Activated CD8-positive, alpha-beta memory T cell treated with anti-CD3 and anti-CD28 coated beads, Interleukin-2, amount 50 U/mL, for 4 hours (primary cell): ENCODE measurements at places on chromosomes 13 and 19.

DNA sequence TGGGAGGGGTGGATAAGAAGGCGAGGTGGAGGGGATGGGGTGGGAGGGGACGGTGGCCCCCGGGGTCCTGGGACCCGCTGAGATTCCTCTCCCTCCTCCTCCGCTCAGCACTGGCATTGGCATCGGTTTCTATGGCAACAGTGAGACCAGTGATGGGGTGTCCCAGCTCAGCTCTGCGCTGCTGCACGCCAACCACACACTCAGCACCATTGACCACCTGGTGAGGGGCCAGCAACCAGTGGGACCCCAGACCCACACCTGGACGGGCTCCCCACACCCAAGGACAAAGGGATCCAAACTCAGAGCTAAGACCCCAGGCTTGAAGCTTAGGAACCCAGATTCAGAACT lies 5.9 kb downstream of the TTYH1 start:
- DNase-seq, result no peak

- peak; percentile 54 for DNase-seq
Measured at GRCh38 chr13:99339736-99340397, 32.7 kb upstream of the GPR183 start.

- DNase-seq, result no peak
Measured at GRCh38 chr19:10669246-10669645, 15.1 kb downstream of the ILF3 start.

DNA sequence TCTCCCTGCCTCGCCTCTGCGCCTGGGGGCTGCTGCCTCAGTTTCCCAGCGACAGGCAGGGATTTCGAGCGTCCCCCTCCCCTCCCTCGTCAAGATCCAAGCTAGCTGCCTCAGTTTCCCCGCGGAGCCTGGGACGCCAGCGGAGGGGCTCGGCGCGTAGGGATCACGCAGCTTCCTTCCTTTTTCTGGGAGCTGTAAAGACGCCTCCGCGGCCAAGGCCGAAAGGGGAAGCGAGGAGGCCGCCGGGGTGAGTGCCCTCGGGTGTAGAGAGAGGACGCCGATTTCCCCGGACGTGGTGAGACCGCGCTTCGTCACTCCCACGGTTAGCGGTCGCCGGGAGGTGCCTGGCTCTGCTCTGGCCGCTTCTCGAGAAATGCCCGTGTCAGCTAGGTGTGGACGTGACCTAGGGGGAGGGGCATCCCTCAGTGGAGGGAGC lies 722 bp upstream of the ICAM1 start:
- DNase-seq, result peak; percentile 63

DNA sequence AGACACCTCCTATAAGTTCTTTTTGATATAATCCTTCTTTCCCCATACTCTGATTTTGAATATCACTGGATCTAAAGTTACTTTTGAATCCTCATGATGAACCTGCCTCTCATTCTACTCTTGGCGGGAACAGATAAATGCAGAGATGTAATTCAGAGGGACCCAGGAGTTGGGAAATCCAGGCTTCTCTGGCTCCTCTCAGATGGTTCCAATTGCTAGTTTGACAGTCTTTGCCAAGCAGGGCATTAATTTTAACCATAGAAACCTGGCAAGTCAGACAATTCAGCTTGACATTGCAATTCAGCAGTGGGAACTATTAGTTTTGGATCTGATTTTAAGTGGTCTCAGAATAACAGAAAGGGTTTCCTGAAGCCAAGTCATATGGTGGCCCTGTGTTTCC lies 67.3 kb upstream of the KLF12 start:
- no peak for DNase-seq

GRCh38 chr13:114260814-114261213 lies 20.6 kb upstream of the UPF3A start:
- DNase-seq, result no peak

DNA sequence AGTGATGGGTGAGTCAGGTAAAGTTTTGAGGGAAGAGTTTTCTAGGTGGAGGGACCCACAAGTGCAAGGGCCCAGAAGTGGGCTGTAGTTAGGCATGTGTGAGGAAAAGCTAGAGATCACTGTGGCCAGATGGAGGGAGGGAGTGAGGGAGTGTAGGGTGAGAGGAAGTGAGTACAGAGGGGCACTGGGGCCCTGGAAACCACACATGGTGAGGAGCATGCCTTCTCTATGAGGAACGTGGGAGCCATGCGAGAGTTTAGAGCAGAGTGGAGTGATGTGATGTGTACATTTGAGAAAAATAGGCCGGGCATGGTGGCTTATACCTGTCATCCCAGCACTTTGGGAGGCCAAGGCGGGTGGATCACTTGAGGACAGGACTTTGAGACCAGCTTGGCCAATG lies 14.7 kb upstream of the SHKBP1 start:
- no peak for DNase-seq

- peak; percentile 68 for DNase-seq
Measured at GRCh38 chr19:49106648-49107135, 7.5 kb upstream of the LIN7B start.

DNA sequence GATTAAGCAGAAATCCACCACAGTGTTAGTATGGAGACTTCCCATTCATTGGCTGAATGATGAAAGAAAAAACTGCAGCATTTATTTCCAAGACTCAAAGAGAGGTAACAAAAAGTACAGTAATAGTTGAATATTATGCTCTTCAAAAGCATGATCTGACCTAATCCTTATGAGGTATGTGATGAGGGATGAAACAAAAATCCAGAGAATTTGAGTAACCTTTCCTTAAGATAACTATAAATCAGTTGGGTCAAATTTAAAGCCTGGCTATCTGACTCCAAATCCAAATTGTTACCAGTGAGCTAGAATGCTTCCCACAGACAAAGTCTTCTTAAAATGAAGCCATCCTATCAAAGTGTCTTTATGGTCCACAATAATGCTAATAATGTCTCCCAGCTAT lies 38.1 kb downstream of the NUFIP1 start:
- no peak for DNase-seq

- DNase-seq, result no peak
Measured at GRCh38 chr19:40139533-40140287, 49.0 kb upstream of the ZNF780A start.

DNA sequence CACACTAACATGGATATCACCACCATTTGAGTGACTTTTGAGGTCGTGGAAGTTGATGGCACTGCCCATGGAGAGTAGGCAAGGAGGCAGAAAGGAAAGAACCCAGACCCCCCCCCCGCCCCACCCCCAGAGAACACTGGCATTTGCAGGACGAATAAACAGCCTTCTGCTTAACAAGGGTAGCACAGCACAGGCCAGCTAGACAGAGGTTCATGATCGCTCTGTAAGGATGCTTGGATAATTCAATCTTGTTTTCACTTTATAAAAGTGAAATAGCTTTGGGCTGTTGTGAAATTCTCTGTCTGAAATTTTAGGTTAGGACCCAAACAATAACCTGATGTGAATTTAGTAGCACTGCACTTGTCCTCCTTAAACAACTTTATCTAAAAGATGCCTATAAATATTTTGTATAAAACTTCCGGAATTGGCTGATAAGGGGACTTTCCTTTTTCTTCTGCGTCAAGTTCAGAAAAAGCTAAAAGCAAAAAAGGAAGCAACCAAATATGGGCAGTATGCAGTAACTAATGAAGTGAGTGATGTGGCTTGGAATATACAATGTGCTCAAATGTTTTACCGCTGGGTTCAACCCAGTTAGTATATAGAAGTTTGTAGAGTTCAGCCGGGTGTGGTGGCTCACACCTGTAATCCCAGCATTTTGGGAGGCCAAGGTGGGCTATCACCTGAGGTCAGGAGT lies 163.7 kb downstream of the SHISA2 start:
- no peak for DNase-seq

DNA sequence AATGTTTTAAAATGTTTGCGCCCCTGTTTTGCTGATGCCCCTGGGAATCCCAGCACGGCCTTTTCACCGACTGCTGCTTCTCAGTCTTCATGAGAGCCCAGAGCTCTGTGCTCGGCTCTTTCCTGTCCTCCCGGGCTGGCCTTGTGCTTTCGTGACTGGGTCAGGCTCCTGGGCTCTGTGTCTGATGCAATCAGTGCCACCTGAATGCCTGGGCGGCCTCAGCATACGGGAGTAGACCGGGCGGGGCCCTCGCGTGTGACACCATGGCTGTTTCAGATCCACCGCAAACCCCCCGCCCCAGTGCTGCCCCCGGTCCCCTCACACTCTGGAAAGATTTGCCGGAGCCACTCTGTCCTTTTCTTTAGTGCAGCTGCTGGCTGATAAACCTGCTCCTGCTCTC lies 21.4 kb downstream of the PABPC3 start:
- no peak for DNase-seq

DNA sequence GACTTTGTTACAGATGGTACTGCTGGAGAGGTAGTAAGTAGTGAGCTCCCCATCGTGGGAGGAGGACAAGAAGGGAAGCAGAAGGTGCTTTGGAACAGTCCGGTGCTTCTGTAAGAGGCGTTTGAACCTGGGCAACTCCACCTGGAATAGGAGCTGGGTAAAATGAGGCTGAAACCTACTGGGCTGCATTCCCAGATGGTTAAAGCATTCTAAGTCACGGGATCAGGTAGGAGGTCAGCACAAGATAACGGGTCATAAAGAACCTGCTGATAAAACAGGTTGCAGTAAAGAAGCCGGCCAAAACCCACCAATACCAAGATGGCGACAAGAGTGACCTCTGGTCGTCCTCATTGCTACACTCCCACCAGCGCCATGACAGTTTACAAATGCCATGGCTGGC lies 5.1 kb downstream of the ANKLE1 start:
- DNase-seq, result no peak

- peak; percentile 31 for DNase-seq
Measured at GRCh38 chr13:20231839-20232555, at the start of gene GJB6. TSS of gene GJB6 (minus strand) at chr13:20232319. CDS start at chr13:20223480, 8,839 bp downstream.
